AG08395 (cell line): ENCODE measurements at places on chromosomes 6 and 20.

DNA sequence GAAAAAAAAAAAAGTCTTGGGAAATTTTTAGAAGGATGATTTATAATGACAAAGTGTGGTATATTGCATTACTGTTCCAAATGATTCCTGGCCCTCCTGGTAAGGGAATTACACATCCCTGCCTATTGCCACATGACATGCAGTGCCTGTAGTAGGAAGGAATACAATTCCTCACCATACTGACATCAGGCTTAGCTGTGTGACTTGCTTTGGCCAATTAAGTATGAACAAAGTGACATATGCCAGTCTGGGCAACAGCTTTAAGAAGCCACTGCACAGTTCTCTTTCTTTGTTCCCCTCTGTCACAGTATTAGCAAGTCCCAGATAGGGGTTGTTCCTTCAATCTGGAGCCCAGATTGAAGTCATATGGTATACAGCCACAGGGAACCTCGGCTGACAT is 100.5 kb downstream of the KIF13A start:
- peak; percentile 61 for DNase-seq

DNA sequence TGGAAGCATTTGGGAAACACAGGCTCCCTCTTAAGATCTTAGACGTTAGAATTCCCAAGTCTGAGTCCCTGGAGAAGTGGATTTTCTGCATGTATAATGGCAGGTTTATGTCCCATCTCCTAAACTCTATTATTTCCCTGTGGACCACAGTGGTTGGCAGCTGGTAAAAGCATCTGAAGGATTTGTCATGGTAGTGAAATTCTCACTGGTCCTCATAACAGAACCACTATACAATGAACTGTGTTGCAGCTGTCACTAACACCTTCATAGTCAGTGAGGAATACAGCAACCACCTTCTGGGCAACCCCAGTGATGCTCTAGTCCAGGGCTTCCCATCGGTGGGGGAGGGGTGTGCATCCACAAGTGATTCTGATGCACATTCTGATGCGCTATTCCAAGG is 396.9 kb downstream of the ZFAND3 start:
- no peak for DNase-seq

GRCh38 chr6:56652231-56652630 is 9.5 kb upstream of the DST start:
- DNase-seq = no peak

DNA sequence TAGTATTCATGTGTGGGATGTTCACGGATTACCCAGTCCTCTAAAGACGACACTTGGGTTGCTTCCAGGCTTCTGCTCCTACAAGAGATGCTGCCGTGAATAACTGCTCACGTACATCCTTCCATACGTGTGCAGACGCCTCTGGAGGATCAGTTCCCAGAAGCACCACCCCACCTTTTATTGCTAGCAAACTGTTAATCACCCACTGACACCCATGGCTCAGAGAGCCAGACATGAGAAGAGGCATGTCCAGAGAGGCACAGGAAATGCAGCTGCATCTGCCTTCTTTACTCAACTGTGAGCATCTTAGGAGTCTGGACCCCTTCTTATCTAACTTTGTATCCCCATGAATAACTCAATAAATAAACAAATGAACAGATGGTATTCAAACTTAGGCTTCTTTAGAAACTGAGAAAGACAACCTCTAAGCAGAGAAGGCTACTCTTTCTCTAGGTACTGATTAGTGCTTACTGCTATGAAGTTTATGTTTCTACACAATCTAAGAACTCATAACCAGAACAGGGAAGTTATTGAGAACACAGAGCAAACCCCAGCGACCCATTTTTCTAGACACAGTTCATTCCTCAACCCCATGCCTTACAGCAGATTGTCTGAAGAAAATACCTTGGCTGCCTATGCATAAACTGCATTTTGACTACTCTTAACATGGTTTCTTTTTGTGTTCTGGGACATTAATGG is 228.7 kb upstream of the RREB1 start:
- no peak for DNase-seq

GRCh38 chr6:34149831-34150400 is 4.0 kb upstream of the GRM4 start:
- no peak for DNase-seq
